ENCODE measurements at places on chromosomes 6 and 20.
A peak's percentile ranks its signal among the peaks of the same experiment; 100 is the strongest.

- DNase-seq, result no peak
Observed at GRCh38 chr20:3307078-3307477, 68.1 kb upstream of the SLC4A11 start.

DNA sequence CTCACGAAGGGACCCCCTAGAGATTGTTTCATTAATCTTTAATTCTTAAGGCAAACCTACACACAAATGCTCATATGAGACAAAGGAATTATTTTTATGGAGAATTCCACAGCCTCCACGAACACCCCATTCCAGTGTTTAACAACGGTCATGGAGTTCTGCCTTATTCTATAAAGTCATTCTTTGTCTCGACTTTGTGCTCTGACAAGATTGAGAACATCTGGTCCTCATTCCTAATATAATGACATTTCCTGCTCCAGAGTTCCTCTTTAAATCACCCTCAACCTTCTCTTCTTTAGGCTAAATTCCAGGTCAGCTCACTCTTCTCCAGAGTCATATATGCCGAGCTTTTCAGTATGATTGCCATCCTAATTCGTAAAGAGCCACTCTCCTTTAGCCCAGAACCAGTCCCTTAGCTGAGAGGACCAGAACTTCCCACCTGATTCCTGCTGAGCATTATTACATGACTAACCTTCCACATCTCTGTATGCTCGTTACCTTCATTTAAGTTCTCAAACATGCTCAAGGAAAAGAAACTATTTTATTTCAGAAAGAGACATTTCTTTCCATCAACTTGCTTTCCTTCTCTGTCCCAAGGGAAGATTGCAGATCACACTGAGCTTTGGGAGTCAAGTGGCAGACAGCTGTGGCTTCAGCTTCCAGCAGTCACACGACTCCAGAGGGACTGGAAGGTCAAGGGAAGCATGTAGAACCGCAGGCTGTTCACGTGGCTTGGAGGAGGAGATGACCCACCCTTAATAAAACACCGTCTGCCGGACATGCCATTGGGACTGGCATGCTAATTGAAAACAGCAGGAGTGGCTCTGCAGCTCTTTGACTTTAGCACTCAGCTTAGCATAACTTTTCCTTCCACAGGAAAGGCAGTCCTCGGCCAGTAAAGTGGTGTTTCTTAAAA is 467.1 kb upstream of the HSF2 start:
- no peak for DNase-seq

- DNase-seq, result peak; percentile 82
Observed at GRCh38 chr6:116268589-116269293, 11.0 kb downstream of the TSPYL1 start.

DNA sequence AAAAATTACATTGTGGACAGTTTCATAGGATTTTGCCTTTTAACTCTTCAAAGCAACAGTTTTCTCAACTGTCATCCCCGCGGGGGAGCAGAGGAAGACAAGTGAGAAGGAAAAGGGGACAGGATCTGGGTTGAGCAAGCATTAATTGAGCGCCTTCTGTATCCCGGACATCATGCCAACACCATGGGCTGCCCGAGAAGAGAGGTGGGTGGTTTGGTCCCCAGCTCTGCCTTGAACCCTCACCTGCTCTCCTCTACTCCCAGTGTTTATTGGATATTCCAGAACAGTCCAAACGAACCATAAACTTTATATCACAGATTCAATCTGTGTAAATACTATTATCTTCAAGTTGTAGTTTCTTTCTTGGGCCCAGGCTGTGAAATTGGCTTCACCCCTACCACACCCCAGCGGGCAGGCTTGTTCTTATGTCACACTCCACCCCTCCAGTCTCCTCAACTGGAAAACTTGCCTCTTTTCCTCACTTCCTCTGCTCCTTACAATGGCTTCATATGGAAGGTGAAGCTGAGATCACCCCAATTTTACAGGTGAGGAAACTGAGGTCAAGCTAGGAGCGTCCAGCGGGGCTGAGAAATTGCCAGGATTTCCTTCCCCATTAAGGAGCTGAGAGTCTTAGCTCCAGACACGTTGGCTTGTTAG is 6.0 kb downstream of the PCK1 start:
- no peak for DNase-seq

DNA sequence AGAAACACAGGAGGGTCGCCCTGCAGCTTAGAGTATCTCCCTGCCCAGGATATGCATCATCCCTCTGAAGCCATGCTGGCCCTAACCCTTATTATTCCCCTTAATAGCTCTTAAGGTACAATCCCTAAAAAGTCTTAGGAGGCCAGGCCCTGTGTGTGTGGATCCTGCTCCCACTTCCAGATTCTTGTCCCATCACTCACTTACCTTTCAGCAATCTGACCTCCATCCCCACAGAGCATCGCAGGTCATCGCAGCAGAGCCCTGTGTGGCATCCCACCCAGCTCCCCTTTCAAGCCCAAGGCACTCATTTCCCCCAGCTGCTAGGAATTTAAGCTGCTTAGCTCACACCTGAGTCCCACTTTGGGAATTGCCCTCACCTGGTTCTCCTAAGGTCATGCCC is 223.8 kb upstream of the SMLR1 start:
- no peak for DNase-seq

DNA sequence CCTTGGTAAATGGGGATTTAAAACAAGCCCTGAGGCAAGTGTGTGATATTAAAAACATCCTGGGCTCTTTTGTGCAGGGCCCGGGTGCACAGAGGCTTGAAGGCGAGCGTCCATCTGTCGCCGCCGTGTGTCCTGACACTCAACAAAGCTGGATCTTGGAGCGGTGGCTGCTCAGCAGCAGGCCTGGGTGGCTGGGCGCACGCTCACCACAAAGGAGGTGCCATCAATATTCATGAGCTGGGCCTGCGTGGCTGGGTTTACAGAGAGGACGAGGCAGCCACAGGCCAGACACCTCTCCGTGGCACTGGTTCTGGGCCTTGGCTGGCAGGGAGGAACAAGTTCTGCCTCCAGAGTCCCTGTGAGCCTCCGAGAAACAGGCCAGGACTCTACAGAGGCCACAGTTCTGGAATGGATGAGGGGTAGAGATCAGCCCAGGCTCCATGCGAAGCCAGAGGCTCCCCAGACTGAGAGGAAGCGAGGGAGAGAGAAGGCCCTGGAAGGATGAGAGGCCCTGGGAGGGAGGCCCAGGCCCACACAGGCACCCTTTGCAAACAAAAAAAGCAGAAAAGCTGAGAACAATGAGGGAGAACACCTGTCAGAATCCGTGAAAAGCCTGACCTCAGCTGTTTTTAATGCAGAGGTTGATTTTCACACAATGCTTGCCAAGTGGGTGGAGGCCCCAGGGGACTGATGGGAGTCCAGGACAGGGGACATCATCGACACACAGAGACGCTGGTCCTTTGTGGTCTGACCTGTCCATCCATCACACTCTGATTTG is 21.9 kb downstream of the BHLHE23 start:
- DNase-seq, result no peak

GRCh38 chr6:117545161-117545595 is 57.1 kb downstream of the GOPC start:
- no peak for DNase-seq

DNA sequence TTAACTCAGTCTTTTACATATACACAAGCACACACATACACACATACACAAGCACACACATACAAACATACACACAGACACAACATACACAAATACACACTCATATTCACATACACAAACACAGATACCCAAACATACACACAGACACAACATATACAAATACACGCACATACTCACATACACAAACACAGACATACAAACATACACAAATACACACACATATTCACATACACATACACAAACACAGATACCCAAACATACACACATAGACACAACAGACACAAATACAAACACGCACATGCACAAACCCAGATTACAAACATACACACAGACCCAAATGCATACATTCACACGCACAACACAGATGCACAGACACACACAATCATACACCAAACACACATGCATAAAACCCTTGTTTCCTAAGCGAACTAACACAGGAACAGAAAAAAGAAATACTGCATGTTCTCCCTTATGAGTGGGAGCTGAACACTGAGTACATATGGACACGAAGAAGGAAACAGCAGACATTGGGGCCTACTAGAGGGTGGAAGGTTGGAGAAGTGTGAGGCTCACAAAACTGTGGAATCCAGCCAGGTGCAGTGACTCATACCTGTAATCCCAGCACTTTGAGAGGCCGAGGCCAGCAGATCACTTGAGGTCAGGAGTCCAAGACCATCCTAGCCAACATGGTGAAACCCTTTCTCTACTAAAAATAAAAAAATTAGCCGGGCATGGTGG is 34.2 kb downstream of the PIM1 start:
- DNase-seq, result peak; percentile 89

DNA sequence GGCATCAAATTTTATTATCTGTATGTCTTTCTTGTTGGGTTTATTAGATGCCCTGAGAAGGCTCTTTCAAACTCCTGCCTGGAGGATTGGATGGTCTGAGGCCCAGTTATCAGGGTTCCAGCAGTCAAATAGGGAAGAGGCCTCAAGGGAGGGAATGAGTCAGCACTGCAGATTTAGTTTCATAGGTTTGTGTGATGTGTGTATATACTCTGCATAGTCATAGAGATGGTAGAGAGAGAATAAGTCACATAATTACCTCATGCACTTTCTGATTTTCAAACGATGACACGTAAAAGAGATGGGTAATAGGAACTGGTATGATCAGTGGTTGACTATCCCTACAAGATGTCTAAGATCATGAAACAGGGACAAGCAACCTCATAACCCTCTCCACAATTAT is 82.1 kb downstream of the ADAT2 start:
- DNase-seq, result peak; percentile 3

DNA sequence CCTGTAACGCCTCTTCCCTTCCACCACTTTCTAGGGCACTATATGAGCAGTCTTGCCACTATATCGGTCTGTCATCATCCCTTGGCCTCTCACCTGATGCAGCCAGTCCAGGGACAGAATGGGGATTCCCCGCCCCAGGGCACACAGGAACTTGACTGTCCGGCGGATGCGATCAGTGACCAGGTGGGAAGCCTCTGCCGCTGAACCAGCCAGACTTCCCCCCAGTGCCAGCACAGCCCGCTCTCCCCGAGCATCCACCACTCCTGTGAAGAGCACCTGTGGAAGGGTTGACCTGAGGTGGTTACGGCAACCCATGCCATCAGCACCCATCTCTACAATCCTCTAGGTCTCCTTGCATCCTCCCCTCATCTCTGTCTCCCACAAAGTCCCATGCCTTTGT is 12.2 kb upstream of the NRM start:
- DNase-seq, result no peak

- no peak for DNase-seq
Observed at GRCh38 chr6:12401200-12401599, 111.0 kb downstream of the EDN1 start.

DNA sequence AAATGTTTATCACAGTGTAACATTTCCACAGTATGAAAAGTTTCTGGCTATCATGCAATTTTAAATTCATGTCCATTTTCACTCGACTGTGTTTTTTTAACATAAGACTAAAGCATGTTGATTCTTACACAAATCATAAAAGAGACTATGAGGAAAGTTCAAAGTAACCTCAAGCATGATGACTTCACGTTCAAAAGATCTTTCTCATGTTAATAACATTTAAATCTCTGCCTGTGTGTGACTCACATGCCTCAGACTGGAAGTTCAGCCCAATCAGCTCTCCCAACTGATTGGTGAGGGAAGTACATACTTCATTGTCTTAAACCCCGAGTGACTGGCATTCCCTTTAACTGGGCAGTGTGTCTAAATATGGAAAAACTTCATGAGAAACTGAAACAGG is 37.4 kb downstream of the ATXN1 start:
- no peak for DNase-seq

DNA sequence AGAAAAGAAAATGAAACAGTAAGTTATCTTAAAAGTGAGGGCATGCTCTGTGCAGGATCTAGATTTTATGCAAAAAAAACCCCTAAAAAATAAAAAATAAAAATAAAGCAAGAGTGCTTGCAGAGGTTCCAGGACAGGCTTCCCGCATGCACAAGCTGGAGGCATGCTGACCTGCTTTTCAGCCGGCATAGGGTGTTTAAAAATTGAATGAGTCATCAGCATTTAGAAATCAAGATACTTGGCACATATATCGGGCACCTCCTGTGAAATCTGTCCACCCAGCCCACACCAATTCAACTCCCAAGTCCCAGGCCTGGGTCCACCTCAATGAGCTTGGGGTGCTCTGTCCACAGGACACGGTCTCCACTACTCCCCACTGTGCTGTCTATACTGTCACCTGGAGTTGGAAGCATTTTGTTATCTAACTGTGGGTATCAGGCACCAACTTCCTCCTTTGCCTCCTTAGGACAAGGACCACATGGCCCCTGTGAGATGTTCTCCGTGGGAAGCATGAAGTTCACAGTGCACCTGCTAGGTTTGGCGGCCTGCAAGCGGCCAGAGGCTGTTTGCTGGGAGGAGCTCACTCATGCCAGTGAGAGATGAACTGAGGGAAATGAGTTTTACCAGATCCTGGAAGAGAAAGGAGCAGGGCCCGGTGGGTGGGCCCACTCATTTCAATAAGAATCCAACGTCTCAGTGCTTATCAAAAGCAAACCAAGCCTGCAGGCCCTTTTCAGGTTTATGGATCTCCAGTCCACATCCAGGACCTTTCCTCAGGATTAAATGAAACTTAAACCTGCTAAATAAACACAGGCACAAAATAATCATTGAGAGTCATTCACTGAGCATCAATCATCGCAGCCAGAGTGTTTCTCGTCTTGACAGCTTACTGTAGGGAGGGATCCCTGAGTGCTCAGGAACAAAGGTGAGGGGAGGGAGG is 121.1 kb downstream of the FOXA2 start:
- no peak for DNase-seq
